Pancreas (tissue), 10 donors: ENCODE measurements at places on chromosomes 12 and 14. TPM values are rescaled to one million over a fixed set of nuclear protein-coding genes. Genes with fewer than 3 reads are reported as not detected.
A peak's percentile ranks its signal among the peaks of the same experiment; 100 is the strongest.

HSP90B1 gene
- 736 TPM for total RNA-seq

RASSF9 gene
- 2.8 TPM for total RNA-seq

DNA sequence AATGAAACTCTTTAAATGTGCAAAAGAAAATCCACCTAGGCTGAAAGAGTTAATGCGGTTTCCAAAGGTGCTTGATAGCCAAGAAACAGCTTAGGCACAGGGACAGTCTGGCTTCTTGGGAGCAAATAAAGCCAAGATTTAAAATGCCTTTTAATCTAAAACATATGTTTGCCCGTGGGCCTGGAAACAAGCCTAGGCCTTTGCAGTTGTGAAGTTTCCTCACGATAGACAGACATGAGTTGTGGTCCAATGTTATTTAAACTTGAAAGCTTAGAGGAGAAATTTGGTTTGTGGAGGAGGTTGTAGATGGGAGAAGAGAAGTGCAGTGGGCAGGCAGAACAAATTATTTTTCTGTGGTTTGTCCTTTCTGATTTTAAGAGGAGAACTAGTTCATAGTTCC, 29.8 kb downstream of the PROX2 start:
- H3K4me3 ChIP-seq = no peak overlapping the region
- H3K36me3 ChIP-seq = no peaks in the 10 kb centered on the region
- DNase-seq = no peak
- no peaks in the 10 kb centered on the region for H3K4me1 ChIP-seq
- no peak overlapping the region for H3K27ac ChIP-seq

DNA sequence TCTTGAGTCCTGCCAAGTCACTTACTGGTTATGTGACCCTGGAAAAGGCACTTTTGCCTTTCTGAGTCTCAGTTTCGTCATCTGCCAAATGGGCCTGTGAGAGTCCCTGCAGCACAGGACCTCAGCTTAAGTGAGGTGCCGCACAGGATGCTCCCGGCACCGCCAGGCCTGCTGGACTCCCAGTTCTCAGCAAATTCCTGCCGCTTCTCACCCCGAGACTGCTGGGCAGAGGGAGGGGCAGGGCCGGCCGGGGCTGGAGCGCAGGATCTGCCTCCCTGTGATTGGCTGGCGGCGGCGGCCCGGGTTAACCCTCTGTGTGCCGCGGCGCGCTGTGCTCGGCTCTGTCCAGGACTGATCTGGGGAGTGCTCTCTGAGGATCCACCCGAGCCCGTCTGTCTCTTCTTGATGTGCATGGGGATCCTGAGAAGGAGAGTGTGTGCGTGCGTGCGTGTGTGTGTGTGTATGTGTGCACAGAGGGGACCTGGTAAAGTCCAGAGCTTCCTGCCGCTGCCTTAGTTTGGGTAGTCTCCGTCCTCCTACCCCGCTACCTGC, 8.6 kb downstream of the SETD1B start:
- H3K4me1 ChIP-seq = peaks cover 8% of the 10 kb centered on the region
- peak overlapping the region; percentile 11 for H3K27ac ChIP-seq
- peak; percentile 81 for DNase-seq
- no peaks in the 10 kb centered on the region for H3K27me3 ChIP-seq

GRCh38 chr14:75050852-75051555, at the start of gene MLH3:
Gene MLH3 (minus strand): TSS chr14:75051467. CDS start chr14:75049655, 1,812 bp downstream.
- peak; percentile 75 for DNase-seq
- peak within 1 kb of the TSS; percentile 64 for H3K4me3 ChIP-seq
- no peaks in the 10 kb centered on the region for H3K27me3 ChIP-seq
